NCI-H1092 treated with DMSO at 0.1 percent for 48 hours (cell line): ENCODE measurements at places on chromosomes 7 and 10.

DNA sequence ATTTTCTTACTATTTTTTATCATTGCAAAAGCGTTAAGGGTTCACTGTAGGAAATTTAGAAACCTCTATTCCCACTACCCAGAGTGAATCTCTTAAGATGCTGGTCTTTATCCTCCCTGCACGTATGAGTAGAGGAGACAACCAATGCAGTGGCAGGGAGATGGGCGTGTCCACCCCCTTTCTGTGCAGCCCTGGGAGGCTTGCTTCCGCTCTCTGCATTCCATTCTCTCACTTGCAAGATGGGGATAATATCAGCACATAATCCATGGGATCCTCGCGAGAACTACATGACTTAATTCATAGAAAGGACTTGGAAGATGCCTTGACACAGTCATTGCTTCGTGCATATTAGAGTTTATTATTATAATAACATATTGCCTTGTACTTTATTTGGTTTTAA is 196.2 kb downstream of the KLF6 start:
- DNase-seq: no peak

DNA sequence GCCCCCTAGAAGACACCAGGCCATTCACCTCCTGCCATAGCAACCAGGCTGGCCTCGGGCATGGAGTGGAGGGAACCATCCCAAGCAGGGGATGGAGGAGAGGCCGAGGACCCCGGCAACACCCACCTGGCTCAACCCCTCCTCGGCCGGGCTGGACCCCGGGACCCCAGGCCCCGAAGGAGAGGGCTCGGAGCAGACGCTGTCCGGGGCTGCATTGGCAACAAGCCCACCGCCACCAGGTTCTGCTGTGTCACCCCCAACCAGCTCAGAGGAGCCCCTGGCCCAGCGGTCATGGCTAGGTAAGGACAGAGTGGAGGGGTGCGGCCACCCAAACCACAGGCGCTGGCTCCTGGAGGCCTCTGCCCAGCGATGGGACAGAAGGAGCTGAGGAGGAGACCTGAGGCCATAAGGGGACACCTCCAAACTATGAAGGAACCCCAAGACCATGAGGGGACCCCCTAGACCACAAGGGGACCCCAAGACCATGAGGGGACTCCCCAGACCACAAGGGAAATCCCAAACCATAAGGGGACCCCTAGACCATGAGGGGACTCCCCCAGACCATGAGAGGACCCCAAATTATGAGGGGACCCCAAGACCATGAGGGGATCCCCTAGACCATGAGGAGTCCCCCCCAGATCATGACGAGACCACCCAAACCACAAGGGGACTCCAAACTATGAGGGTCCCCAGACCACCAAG is 74.7 kb upstream of the PDGFA start:
- DNase-seq: no peak

GRCh38 chr7:44058759-44059218 is 6.6 kb downstream of the PGAM2 start:
- DNase-seq: no peak

GRCh38 chr7:121271098-121271497 is 57.7 kb upstream of the WNT16 start:
- no peak for DNase-seq

DNA sequence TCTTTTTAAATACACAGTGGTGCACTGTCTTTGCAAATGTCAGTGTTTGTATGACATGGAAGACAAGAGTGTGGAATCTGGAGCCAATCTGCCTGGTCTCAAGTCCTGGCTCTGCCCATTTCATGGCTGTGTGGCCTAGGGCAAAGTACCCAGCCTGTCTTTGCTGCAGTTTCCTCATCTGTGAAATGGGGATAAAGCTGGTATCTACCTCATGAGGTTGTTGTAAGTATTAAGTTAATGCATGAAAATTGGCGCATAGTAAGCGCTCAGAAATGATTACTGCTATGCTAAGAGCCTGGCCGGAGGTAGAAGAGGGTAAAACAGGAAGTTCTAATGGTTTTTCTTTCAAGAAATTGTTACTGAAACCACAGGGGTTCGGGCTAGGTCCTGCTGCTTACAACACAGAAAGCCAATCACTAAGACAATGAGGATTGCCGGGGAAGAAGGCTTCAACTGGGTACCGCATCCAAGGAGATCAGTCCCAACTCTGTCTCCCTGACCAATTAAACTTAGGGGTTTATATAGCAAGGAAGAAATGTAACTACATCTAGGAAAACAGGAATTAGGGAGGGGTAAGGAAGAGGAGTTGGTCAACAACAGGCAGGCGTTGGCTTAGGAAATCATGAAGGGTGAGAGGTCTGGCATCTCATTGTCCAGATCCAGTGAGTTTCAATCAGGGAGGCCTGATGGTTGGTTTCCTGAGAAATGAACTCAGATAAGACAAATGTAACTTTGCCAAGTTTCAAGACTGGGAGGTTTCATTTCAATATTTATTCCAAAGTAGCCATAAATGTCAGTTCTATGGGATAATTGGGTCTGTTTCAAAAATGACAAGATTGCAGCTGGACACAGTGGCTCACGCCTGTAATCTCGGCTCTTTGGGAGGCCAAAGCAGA is 57.0 kb downstream of the CHST3 start:
- DNase-seq: no peak

- no peak for DNase-seq
Observed at GRCh38 chr7:2934984-2935740, 91.1 kb upstream of the GNA12 start.

- DNase-seq: no peak
Observed at GRCh38 chr10:12701696-12702095, 299.8 kb downstream of the CCDC3 start.

- no peak for DNase-seq
Observed at GRCh38 chr10:60937784-60938654, 6.0 kb downstream of the RHOBTB1 start.

DNA sequence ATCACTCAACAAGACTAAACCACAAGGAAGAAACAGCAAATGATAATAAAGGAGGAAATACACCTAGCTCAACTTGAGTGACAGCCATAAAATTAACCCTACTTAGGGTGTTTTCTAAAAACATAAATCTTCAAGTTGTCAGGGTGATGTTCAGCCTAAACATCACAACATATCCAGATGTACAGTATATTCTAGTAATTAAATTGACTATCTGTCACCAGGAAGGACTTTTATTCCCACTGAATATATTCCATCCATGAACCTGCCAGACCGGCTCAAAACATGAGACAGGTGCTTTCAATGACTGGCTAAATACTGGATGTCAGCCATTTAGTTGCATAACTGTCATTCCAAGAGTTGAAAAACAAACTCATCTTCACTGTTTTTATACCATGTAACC is 298.1 kb upstream of the NEBL start:
- no peak for DNase-seq

DNA sequence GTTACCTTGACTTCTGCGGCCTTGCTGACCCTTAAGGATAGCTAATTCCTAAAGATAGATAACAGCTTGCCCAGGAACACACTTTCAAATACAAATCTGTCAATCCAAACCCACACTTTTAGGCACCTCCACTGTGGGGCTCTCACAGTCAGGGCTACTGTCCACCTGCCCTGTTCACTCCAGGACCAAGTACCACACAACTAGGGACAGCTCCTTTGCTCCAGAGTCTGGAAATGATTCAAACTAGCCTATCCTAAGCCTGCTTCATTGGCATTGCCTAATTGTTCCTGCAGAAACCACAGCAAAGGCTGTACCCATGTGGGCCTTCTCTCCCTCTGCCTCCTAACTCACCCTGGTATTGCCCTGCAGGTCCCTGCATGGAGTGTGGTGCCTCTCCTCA is 538.9 kb upstream of the IGFBP3 start:
- DNase-seq: no peak

DNA sequence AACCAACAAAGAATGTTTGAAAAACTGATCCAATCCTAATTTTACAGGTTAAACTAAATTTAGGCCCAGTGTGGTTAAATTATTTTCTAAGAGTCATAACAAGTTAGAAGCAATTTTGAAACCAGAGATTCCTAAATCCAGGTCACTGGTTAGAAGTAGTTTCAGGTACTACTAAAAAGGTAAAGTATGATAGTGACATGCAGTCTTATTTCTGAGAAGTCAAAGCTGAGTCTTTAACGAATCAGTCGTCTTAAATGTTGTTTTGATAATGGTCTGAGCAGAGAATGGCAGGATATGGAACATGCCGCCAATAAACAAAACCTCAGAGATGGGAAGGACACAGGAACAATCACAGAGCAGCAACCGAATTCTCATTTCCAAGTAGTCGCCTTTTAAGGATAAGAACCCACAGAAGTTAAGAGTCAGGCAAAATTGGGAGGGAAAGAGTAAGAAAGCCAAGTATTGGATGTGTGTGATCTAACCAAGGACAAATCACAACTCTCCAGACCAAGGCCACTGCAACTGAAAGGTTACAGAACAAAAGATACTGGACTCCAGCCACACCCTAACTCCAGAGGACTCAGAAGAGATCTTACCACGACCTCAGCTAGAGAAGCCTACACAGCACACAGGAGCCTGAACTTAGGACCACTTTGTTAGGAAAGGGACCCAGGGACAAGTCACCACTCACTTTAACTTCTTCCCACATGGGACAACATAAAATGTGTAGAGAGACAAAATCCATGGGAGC is 19.7 kb downstream of the TMEM243 start:
- no peak for DNase-seq

DNA sequence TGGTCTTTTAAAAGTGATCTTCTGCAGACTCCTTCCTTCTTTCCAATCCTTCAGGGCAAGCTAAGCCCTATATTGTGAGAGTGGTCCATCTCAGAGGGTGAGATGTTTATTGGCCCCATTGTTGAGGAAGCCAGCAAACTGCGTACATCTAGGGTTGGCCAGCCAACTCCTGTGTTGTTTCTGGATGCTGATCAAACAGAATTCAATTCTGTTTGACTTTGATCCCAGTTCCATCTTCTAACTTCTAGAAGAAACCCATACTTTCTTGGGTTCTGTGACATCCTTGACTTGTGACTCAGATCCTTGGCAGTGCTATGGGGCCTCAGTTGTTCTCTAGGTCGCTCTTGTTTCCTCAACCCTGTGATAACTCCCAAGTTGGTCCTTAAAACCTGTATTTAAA is 116.2 kb downstream of the LSMEM1 start:
- DNase-seq: no peak

- DNase-seq: peak; percentile 23
Observed at GRCh38 chr10:71363936-71364335, 32.8 kb upstream of the CDH23 start.

- no peak for DNase-seq
Observed at GRCh38 chr7:151740081-151740851, 136.6 kb downstream of the PRKAG2 start.

- no peak for DNase-seq
Observed at GRCh38 chr10:11511321-11511720, 100.1 kb downstream of the USP6NL start.

DNA sequence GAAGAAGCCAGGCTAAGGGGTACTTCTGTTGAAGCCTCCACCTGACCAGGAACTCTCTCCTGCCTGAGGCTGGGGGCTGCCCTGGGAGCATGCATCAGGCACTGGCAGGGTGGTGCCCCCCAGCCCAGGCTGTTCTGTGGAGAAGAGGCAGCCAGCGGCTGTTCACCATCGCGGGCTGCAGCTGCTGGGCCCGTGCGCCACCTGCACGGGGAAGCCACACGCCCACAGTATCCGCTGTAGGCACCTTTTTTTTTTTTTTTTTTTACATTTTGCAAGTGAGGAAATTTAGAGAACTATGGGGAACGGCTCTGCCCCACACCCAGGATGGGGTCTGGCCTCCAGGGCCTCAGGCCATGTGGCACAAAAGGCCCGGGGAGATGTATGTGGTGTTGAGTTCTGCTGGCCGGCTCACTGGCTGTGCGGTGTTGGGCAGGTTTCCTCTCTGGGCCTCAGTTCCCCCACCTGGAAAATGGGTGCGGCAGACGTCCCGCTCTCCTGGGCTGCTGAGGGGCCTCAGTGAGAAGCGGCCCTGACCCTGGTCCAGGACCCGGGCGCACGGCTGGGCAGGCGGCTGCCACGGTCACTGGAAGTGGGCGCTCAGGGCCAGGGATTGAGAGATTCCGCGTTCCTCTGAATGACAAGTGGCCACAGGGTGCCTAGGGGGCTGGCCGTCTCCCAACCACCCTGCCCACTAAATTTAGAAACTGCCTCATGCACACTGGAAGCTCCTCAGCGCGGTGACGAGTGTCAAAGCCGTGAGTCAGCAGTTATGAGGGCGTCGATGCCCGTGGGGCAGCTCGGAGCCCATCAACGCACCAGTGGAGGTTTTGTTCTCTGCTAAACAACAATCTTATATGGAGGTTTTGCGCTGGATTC is 8.8 kb upstream of the INTS1 start:
- DNase-seq: no peak

GRCh38 chr10:20767028-20767427 is 130.1 kb downstream of the NEBL start:
- DNase-seq: no peak

- DNase-seq: no peak
Observed at GRCh38 chr7:26599982-26600381, 264.4 kb downstream of the SKAP2 start.

- DNase-seq: no peak
Observed at GRCh38 chr10:119191881-119192280, 13.3 kb upstream of the PRDX3 start.

DNA sequence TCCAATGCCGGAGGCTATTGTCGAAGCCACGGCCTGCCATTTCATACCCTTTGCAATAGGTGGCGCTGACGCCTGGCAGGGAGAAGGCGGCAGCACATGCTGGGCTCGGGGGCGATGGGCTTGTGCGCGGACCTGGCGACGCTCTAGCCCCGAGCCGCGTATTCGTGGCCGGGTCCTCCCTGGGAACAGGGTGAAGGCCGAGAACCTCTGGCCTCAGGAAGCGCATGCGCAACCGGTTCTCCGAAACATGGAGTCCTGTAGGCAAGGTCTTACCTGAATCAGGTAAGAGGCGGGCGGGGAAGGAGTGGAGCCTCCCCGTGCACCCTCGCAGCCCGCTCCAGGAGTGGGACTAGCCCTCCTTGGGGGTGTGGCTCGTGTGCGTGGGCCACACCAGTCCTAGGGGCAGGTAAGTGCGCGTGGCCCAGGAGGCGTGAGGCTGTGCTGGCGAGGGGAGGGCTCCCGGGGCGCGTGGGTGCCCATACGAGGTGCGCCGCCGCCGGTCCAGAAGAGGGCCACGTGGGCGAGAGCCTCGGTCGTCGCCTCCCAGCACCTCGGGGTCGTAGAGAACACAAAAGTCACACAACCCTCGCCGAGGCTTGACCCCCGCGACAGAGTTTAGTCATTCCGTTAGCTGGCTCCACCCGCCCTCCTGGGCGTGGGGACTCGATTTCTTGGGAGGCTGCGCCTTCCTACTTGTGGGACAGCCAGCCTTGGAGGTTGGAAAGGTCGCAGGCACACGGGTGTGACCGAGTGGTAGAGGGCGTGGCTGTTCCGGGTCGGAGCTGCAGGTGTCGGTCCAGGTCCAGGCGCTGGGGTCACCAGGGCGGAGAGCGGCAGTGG is 5.6 kb upstream of the MEST start:
- peak; percentile 55 for DNase-seq

GRCh38 chr10:112209684-112210131 is 26.1 kb upstream of the GPAM start:
- DNase-seq: no peak
